HTR-8/SVneo (cell line): ENCODE measurements at places on chromosomes 6 and 20.
A peak's percentile ranks its signal among the peaks of the same experiment; 100 is the strongest.

DNA sequence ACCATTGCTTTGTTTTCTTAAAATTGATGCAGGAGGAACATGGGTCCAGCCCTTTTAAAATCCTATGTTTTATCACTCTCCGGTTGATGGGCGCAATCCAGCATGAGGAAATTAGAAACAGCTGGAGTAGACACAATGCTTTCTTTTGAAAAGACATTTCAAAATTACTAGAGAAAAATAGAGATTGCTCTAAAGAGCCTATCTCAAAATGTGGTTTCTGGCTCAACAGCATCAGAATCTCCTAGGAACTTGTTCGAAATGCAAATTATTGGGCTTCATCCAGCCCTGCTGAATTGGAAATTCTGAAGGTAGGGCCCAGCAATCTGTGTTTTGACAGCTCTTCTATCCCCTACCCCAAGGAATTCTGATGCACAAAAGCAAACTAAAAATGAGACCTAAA lies 190.8 kb upstream of the BMP2 start:
- no peak for DNase-seq

GRCh38 chr6:100370265-100370664 lies 94.5 kb downstream of the SIM1 start:
- DNase-seq = no peak

DNA sequence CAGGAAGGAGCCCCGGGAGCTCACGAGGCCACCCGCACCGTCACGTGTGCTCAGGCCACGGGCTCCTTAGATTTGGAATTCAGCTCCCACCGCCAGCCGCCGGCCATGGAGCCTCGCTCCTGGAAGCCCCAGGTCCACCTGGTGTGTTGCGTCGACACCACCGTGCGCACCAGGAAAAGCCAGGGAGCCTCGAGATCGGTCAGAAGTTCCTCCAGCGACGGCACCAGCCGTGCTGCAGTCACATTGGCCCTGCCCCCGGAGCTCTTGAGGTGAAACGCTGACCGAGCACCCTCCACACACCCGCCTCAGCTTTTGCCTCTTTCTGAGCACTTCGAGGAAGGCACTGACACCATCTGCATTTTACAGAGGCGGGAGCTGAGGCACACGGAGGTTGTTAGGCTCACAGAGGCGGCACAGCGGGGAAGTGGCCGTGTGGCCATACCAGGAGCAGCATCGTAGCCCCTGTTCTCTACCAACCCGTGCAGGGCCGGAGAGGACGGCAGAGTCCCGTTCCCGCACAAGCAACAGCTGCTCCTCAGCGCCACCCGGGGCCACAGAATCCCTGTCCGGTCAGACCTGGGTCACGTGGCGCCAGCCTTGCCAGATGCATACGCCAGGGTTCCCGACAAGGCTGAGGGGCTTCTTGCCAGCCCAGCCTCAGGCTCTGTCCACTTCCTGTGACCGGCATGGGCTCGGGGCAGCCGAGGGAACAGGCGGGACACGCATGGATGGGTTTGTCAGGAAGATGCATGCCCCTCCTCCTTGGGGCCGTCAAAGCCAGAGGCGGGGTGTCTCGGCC lies 7.6 kb downstream of the NKAIN4 start:
- DNase-seq = no peak

DNA sequence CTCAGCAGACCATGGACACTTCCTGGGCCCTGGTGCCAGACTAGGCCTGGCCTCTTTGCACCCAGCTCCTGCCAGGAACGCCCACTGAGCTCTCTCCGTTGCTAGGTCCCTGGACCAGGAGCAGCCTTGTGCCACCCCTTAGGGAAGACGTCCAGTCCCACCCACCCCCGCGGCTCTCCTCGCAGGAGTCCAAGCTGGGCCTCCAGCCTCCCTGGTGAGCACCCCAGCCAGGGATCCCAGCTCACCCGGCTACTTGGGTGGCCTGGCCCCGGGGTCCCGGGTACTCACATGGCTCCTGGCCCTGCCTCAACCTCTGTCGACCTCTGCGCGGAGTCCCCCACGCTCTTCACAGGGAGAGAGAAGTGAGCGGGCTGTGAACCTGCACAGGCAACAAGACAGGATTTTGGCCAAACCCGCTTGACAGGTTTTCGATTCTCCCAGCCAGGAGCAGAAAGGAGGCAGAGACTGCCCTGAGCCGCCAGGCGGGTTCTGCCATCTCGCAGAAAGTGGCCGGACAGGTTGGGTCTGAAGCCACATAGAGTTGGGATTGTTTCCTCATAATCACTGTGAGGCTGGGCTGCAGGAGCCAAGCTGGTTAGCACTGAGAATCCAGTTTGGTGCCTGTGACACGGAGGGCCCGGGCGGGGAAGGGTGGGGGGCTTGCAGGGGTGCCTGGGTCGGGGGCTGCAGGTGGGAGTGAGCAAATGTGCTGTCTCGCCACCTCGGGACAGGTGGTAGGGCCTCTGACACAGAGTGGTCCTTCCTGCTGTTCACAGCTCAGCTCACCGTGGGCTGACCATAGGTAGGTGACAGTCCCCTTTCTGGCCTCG lies at the start of gene RBBP8NL:
TSS of gene RBBP8NL (minus strand) at position 368 of the 830 bp plus-strand sequence. CDS start 7,892 bp downstream, outside the sequence.
- DNase-seq = no peak

GRCh38 chr20:64140956-64141355 lies 23.3 kb upstream of the MYT1 start:
- no peak for DNase-seq

GRCh38 chr20:2138396-2138795 lies 36.8 kb downstream of the STK35 start:
- DNase-seq = no peak

GRCh38 chr20:23334111-23334510 lies 16.5 kb upstream of the NXT1 start:
- no peak for DNase-seq

GRCh38 chr6:54493138-54493537 lies 184.9 kb downstream of the TINAG start:
- peak; percentile 22 for DNase-seq

DNA sequence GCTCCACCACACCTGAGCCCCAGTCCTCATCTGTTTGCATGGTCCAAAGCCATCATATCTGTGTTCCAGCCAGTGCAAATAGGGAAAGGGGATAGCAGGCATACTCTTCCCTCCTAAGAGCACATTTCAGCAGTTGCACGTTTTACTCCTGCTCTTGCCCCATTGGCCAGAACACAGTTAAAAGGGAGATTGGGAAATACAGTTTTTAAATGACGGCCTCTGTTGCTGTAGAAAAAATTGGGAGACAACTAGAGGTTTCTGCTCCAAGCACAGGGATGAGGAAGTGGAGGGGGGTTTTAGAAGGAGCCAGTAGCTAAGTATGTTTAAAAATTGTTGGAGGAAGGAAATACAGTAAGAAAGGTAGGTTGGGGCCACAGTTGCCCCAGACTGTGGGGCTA lies 14.6 kb upstream of the STK35 start:
- no peak for DNase-seq

DNA sequence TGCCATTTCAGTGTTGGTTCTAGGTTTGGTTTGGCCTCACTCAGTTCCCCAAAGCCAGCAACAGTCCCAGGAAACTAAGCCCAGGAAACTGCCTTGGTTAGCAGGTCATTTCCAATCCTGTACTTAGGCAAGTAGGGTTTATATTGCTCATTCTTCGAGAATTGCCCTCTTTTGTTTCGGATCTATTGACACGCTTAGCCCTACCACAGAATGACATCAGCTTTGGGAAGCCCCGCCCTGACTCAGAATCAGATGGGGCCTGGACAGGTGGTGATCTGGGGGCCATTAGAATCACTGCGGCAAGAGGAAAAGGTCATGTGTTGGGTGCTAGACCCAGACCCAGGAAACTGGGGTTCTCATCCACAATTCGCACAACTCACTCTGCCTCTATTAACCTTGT lies 578.2 kb downstream of the QKI start:
- no peak for DNase-seq

- DNase-seq = no peak
Observed at GRCh38 chr6:74646461-74646860, 559.4 kb downstream of the COL12A1 start.

DNA sequence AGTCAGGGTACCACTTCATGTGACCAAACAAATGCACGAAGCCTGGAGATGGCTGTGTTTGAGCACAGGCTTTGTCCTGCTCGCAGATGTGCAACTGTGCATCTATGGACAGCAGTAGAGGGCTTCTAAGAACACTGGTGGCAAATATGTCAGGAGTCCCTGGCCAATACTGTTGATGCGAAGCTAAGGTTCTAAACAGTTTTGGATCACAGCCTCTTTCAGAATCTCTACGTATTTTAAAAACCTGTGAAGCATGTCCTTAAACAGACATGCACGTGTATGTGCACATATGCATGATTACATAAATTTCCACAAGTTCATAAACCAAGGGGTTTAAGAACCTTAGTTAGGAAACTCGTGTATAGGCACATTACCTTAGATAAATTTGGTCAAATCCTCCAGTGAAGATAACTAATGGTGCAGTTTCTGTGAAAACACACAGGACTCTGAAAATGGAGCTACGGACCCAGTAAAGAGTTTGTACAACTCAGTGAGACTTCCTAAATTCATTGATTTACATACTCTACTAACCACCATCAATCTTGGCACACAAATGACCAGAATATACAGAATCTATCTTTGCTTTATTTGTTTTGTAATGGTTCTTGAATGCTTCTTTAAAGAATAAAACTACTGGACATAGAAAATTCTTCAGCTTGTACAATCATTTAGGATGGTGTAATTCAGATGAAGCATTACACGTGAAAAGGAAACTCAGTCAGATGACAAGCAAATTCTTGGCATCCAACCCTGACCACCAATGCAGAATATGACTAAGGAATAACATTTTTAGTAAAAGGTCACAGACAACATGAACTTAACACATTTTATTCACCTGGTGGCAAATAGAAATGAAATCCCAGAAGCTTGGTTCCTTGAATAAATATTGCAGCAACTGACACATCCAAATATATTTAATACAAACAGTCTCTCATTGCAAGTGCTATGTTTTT lies 27.4 kb downstream of the KCNQ5 start:
- peak; percentile 6 for DNase-seq
